Psoas muscle (tissue), 8 donors: ENCODE measurements at places on chromosomes 7 and 10. TPM values are rescaled to one million over a fixed set of nuclear protein-coding genes. Genes with fewer than 3 reads are reported as not detected.

The ZNF25 gene
- 18.7 TPM for polyA plus RNA-seq

DNA sequence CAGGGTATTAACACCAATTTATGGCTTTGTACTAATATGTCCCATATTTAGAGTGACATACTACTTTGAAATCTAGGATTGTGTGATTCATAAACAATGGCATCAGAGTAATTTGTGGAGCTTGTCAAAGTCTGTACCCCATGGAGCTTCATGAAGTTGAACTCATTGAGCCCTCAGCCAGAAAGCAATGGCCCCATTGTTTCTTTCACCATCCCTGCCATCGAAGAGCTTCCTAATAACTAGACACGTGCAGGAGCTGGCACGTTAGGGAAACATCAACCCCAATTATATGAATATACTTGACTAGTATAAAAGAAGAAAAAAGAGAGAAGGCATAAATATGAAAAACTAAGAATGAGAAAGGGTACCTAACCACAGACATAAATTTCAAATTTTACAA lies 206.6 kb downstream of the CXCL12 start:
- no peaks in the 10 kb centered on the region for H3K36me3 ChIP-seq
- no peaks in the 10 kb centered on the region for H3K27me3 ChIP-seq
- no peaks in the 10 kb centered on the region for H3K4me1 ChIP-seq
- no peak overlapping the region for H3K4me3 ChIP-seq
- no peak for DNase-seq

DNA sequence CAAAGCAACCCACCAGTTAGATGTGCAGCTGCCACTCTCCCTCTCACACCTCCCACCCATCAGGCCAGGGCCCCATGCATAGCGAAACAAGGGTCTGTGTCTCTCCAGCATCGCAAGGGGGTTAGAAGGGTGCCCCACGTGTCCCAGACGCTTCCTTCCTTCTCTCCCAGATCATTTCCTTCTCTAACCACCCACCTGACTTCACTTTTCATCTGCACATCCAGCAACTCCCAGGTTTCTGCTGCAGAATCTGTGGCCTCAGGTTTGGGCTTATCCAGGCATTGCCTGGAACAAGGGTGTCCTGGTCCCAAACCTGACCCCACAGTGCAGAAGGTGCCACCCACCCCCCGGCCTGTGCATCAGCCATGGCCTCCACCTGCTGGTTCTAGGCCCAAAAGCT lies 14.4 kb downstream of the PDIA4 start:
- H3K27me3 ChIP-seq: no peaks in the 10 kb centered on the region
- no peak for DNase-seq
- H3K36me3 ChIP-seq: peaks cover 86% of the 10 kb centered on the region
- no peaks in the 10 kb centered on the region for H3K4me1 ChIP-seq

DNA sequence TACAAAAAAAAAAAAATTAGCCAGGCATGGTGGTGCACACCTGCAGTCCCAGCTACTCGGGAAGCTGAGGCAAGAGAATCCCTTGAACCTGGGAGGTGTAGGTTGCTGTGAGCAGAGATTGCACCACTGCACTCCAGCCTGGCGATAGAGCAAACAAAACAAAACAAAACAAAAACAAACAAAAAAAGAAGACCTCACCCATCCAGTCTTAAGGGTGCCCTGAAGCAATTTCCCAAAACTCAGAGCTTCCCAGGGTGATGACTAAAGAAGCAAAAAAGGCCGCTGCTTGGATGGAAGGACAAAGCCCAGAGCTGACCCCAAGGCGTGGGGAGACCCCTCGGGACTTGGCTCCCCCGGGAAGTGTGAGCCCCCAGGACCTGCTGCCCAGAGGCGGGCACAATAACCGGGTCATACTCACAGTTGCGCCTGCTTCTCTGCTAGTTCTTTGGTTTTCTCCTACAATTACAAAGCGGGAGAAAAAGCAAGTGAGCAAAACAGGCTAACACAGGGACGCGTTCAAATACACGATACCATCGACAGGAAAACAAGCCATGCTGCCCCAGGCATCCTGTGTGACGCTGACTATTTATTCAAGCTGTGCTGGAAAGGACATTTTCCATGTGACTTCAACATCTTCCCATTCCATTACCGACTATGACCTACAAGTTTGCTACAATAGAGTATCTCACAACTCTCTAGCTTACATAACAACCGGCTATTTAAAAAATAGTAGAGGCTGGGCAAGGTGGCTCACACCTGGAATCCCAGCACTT lies 29.9 kb downstream of the PAPOLB start:
- H3K27ac ChIP-seq: no peak overlapping the region
- no peak for DNase-seq

GRCh38 chr10:121608469-121609190 lies 10.4 kb upstream of the FGFR2 start:
- H3K36me3 ChIP-seq: no peaks in the 10 kb centered on the region
- peaks cover 51% of the 10 kb centered on the region for H3K27me3 ChIP-seq
- peak; percentile 29 for DNase-seq
- no peak overlapping the region for H3K27ac ChIP-seq

GRCh38 chr7:70795948-70796347 lies 336.0 kb upstream of the GALNT17 start:
- H3K4me3 ChIP-seq: no peak overlapping the region
- H3K36me3 ChIP-seq: no peaks in the 10 kb centered on the region
- DNase-seq: no peak
- no peaks in the 10 kb centered on the region for H3K4me1 ChIP-seq
- no peaks in the 10 kb centered on the region for H3K27me3 ChIP-seq
- no peak overlapping the region for H3K27ac ChIP-seq

DNA sequence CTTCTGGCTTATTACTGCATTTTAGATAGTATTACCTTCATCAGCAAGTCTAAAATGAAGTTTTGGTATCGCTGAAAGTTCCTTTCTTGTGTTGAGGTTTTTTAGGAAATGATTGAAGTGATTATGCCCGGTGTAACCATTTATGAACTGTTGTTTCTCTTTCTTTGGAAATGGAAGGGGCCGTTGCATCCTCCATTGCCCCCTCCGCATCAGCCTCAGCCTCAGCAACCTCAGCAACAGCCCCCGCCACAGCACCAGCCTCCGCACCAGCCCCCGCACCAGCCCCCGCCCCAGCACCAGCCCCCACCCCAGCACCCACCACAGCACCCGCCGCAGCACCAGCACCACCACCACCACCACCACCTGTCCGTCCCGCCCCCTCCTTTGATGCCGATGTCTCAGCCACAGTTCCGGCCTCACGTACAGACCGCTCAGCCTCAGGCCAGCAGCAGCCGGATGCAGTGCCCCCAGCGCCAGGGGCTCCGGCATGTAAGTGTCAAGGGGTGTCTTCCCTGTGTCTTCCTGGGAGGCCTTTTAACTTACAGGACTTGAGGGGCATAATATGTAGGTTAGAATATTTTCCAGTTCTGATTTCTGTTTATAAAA lies 72.6 kb downstream of the SHH start:
- H3K27ac ChIP-seq: no peak overlapping the region
- no peaks in the 10 kb centered on the region for H3K27me3 ChIP-seq
- H3K4me1 ChIP-seq: peaks cover 3% of the 10 kb centered on the region
- no peak for DNase-seq
- H3K4me3 ChIP-seq: no peak overlapping the region

The CFAP69 gene
- 1.2 TPM for polyA plus RNA-seq

- H3K36me3 ChIP-seq: no peaks in the 10 kb centered on the region
- H3K27me3 ChIP-seq: peaks cover 3% of the 10 kb centered on the region
- no peak for DNase-seq
- peaks cover 19% of the 10 kb centered on the region for H3K4me1 ChIP-seq
- no peak overlapping the region for H3K4me3 ChIP-seq
- H3K27ac ChIP-seq: no peak overlapping the region
Observed at GRCh38 chr10:133311570-133311969, 2.9 kb downstream of the ZNF511 start.

The MYOZ1 gene
- polyA plus RNA-seq: 1,157 TPM

DNA sequence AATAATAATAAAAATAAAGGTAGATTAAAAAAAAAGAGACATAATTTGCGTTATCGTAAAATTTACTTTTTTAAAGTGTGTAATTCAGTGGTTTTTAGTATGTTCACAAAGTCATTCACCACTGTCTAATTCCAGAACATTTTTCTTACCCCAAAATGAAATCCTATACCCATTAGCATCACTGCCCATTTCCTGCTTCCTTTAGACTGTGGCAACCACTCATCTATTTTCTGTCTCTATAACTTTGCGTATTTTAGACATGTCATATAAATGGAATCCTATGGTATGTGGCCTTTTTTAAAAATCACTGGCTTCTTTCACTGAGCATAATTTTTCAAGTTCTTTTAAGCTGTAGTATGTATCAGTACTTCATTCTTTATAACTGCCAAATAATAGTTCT lies 53.6 kb downstream of the KAT6B start:
- H3K4me1 ChIP-seq: peaks cover 33% of the 10 kb centered on the region
- H3K27ac ChIP-seq: no peak overlapping the region
- no peak overlapping the region for H3K4me3 ChIP-seq
- H3K36me3 ChIP-seq: no peaks in the 10 kb centered on the region
- H3K27me3 ChIP-seq: no peaks in the 10 kb centered on the region

GRCh38 chr7:55276572-55277295 lies 88.4 kb upstream of the LANCL2 start:
- no peak overlapping the region for H3K4me3 ChIP-seq
- H3K27me3 ChIP-seq: no peaks in the 10 kb centered on the region
- H3K27ac ChIP-seq: no peak overlapping the region

The SVOPL gene
- not detected for polyA plus RNA-seq

The SLC26A4 gene
- 0.13 TPM for polyA plus RNA-seq

The GPAM gene
- 3.2 TPM for polyA plus RNA-seq

GRCh38 chr7:157291404-157292080 lies 45.3 kb upstream of the DNAJB6 start:
- H3K4me3 ChIP-seq: no peak overlapping the region
- H3K27ac ChIP-seq: no peak overlapping the region
- no peak for DNase-seq
- no peaks in the 10 kb centered on the region for H3K36me3 ChIP-seq
- no peaks in the 10 kb centered on the region for H3K4me1 ChIP-seq
- H3K27me3 ChIP-seq: no peaks in the 10 kb centered on the region

DNA sequence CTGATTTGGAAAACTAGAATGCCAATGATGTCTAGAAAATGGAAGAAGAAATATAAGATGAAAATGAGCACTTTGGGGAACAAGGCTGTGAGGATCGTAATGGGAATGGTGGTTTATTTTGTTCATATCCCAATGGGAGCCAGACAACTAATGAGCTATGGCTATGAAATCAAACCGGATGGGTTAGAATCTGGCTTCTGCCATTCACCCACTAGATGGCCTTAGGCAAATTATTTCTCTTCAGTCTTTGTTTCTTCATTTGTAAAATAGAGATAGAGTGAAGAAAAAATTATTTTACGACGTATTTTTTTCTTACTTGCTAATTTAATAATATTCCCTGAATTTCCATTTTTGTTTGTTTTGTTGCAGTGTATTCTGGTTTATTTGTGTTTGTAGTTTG lies 572.1 kb upstream of the IGFBP3 start:
- H3K4me1 ChIP-seq: no peaks in the 10 kb centered on the region
- DNase-seq: no peak
- no peak overlapping the region for H3K4me3 ChIP-seq
- no peak overlapping the region for H3K27ac ChIP-seq
- no peaks in the 10 kb centered on the region for H3K36me3 ChIP-seq

DNA sequence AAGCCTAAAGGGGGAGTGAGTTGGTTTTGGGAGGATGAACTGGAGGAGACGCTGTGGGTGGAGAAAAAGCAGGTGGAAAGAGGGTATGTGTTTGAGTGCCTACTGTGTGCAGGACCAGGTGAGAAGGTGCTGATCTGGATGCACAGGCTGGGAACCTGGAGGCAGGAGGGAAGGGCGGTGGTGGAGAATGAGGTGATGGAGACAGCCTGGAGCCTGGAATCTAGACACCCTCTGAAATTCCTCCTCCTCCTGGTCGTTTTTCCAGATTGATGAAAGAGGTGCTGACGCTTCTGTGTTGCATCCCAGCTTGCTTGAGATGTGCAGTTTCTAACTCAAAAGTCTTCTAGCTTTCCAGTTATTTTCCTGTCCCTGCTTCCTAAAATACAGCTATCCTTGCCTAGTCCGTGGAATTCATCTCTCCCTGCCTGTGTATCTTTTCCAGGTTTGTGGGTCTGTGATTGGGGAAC lies 67.5 kb downstream of the LRMDA start:
- no peaks in the 10 kb centered on the region for H3K36me3 ChIP-seq
- DNase-seq: no peak
- H3K27me3 ChIP-seq: no peaks in the 10 kb centered on the region

DNA sequence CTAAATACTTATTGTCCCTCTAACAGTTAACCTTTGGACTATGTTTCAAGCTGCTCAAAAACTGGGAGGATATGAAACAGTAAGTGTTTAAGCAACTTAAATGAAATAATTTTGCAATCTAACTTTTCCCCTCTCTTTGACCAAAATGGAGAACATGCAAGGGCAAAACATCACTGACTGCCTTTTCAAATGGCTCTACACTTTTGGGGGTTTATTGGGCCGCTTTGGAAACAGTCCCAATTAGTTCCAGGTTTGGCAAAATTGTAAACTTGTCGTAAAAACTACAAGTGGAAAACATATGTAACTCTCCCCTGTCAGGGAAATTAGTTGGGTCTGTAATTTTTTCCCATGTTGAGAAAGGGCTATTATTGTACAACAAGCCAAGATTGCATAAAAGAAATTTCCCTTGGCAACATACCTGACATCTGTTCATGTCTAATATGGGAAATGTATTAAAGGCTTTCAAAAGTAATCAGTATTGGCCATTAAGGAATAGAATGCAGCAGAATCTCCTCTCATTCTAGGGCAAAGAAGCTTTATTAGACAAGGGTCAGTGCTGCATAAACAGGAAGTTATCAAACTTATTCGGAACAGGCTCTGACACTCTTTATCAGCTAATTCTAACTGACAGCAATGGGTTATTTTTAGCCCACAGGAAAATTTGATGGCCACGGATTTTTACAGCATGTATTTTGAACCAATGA lies 157.9 kb downstream of the ARID5B start:
- peaks cover 3% of the 10 kb centered on the region for H3K36me3 ChIP-seq
- H3K27me3 ChIP-seq: no peaks in the 10 kb centered on the region
- DNase-seq: no peak
- peak overlapping the region; percentile 98 for H3K27ac ChIP-seq

The TNS3 gene
- polyA plus RNA-seq: 12.5 TPM

The ADK gene
- polyA plus RNA-seq: 28.6 TPM

DNA sequence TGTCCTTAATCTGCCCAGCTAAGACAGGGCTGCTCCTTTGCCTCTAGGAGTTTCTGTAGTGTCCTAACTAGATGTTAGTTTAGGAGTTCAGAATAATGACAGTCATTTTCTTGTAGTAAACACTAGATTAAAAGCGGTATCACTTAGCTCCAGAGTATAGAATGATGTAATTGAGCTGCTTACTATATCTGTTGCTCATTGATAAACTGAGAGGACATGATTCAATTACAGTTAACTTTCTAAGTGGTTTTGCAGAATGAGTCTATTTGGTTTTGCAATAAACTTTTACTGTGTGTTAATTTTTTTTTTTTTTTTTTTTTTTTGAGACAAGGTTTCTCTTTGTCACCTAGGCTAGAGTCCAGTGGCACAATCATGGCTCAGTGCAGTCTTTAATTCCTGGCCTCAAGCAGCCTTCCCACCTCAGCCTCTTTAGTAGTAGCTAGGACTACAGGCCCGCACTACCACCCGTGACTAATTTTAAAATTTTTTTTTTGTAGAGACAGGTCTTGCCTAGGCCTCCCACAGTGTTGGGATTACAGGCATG lies 1.8 kb downstream of the STMP1 start:
- H3K27me3 ChIP-seq: no peaks in the 10 kb centered on the region
- no peak for DNase-seq
- no peaks in the 10 kb centered on the region for H3K36me3 ChIP-seq
- H3K4me3 ChIP-seq: peak overlapping the region; percentile 100
- H3K27ac ChIP-seq: peak overlapping the region; percentile 98

The CCDC6 gene
- polyA plus RNA-seq: 11.3 TPM
